M059J (cell line): ENCODE measurements at places on chromosomes 13 and 19. TPM values are rescaled to one million over a fixed set of nuclear protein-coding genes. Genes with fewer than 3 reads are reported as not detected.

TMPRSS9 gene
- total RNA-seq, result not detected in 2 replicates

DNA sequence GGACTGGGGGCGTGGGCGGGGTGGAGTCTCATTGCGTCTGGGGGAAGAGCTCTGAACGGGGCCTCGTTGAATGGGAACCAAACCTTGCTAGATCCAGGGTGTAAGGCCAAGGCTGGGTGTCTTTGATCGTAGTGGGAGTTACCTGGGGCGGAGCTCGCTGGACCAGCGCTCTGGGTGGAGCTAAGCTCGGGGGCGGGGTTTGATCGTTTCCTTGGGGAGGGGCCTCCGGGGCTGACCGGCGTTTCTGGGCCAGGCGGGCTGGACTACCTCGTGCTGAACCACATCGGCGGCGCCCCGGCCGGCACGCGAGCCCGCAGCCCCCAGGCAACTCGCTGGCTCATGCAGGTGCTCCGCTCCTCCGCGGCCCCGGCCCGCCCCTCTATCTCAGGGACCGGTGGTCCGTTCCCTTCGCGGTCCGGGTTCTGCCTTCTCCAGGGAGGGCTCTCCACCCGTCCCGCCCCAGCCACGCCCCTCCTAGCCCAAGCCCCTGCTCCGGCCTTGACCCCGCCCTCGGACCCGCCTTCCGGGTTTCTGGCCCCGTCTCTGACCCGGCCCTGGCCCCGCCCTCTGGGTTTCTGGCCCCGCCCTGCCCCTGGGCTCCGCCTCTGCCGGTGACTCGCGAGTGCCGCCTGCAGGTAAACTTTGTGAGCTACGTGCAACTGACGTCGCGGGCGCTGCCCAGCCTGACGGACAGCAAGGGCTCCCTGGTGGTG lies 3.3 kb upstream of the RPL36 start:
- DNase-seq, result no peak

DNA sequence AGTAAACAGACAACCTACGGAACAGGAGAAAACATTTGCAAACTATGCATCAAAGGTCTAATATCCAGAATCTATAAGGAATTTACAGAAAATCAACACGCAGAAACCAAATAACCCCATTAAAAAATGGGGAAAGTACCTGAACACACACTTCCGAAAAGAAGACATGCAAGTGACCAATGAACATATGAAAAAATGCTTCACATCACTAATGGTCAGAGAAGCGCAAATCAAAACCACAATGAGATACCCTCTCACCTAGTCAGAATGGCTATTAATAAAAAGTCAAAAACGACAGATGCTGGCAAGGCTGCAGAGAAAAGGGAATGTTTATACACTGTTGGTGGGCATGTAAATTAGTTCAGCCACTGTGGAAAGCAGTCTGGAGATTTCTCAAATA lies 29.5 kb downstream of the SLC25A15 start:
- no peak for DNase-seq

- no peak for DNase-seq
These were observed 1.7 kb downstream of the PRKCG start for GRCh38 chr19:53883741-53884140.

DNA sequence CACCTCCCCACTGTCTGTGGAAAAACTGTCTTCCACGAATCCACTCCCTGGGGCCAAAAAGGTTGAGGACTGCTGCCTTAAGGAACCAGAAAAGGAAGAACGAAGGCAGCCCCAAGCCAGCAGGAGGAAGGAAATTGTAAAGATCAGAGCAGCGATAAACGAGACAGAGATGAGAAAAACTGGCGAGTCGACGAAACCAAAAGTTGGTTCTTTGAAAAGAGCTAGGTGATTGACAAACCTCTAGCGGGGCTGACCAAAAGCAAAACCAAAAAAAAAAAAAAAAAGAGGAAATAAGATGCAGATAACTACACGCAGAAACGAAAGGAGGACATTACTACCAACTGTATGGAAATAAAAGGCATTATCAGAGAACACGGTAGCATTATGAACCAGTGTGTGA lies 76.9 kb downstream of the GADD45B start:
- DNase-seq, result peak; percentile 74

DNA sequence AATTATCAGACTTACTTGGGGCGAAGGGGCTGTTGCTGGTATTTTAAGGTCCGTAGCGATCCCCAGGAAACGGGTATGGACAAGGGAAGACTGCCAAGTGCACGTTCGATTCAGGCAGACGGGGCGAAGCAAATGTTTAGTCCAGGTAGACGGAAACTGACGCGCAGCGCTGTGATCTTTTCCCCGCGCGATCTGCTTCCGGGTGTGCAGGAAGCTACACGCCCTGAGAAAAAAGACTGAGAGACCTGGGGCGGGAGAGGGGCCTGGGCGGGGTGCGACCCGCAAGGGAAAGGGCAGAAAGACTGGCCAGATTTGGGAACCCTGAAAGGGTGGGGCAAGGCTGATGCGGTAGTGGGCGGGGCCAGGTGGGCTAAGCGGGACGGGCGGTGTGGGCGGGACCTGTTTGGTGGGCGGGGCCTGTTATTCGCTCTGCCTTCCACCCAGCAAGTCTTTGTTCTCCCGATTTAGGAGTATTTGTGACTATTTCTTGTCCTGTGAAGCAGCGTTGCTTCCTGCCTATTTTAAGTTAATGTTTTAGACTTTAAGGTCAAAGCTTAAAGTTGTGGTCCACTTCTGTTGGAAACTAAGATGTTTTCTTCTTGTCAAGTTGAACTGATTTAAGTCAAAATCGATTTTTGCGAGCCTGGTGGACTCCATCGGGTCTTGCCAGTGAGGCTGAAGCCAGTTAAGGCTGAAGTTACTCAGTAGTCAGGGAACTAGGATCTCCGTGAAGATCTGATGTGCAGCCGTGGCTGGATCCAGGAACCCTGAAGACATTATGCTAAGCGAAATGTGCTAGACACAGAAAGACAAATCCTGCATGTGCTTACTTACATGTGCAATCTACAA lies at the start of gene ZNF836:
ZNF836 (minus strand) TSS at position 301 of the 849 bp plus-strand sequence. CDS start 3,549 bp downstream, outside the sequence.
- peak; percentile 78 for DNase-seq

DNA sequence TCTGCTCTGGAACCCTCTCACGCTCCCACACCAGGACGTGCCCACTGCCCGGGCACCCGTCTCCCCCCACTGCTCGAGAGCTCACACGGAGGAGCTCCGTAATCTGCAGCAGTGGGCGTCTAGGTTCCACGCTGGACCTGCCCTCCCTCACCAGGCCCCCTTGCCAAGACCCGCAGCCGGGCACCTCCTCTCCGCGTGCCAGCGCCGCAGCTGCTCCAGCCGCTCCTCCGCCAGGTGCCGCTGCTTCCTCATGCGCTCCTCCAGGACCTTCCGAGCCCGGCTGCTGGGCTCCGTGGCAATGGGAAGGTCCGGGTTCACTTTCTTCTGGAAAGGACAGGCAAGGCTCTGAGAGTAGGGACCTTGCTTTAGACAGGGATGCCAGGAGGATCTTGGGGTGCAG lies 35.0 kb upstream of the MATK start:
- DNase-seq, result peak; percentile 49
